ENCODE measurements at places on chromosomes 12 and 14.

DNA sequence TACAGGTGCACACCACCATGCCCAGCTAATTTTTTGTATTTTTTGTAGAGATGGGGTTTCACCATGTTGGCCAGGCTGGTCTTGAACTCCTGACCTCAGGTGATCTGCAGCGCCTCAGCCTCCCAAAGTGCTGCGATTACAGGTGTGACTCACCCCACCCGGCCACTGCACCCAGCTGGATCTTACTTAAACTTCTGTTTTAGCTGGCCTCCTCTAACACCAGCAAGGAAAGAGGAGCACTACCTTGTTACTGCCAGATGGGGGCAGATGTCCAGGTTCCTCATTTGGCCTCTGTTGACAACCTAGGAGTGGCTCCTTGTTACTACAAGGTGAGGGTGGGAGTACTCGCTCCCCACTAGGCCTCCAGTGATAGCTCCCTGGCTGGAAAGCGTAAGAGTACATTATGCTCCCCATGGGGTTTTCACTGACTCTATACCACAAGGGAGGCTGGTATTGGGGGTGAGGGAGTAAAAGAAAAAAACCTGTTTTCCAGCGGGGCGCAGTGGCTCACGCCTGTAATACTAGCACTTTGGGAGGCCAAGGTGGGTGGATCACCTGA, 13.2 kb upstream of the ARF6 start:
- no peak for DNase-seq

- DNase-seq, result no peak
Measured at GRCh38 chr12:121494093-121494787, 86.6 kb downstream of the KDM2B start.

DNA sequence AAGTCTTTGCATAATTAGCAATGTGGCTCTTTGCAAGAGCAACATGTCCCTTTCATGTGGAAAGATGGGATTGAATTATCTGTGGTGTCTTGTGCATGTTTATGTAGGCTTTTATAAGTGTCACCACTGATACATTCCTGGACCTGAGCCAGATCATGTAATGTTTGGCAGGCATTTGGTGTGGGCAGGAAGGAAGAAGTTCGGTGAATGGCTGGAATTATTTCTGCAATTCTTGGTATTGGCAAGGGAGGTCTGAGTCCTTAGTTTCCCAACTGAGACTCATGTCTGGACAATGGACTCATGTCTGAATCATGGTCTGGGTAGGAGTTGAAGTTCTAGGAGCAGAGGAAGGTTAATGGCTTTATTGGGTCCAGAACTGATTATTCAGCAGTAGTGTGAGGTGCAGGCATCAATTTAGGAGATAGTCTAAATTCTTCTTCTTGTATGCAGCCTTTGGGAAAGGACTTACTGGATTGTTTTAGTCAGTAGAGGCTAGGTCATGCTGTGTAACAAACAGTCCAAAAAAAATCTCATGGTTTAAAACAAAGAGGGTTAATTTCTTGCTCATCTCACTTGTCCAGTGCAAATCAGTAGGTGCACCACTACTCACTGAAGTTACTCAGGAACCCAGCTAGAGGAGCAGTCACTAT, 186.5 kb upstream of the LHX5 start:
- no peak for DNase-seq

- no peak for DNase-seq
Measured at GRCh38 chr12:68235576-68235975, 10.0 kb upstream of the IL26 start.

GRCh38 chr12:132837693-132838409, 9.2 kb upstream of the GOLGA3 start:
- DNase-seq, result no peak

GRCh38 chr12:13499008-13499407, 302.5 kb downstream of the EMP1 start:
- DNase-seq, result no peak

DNA sequence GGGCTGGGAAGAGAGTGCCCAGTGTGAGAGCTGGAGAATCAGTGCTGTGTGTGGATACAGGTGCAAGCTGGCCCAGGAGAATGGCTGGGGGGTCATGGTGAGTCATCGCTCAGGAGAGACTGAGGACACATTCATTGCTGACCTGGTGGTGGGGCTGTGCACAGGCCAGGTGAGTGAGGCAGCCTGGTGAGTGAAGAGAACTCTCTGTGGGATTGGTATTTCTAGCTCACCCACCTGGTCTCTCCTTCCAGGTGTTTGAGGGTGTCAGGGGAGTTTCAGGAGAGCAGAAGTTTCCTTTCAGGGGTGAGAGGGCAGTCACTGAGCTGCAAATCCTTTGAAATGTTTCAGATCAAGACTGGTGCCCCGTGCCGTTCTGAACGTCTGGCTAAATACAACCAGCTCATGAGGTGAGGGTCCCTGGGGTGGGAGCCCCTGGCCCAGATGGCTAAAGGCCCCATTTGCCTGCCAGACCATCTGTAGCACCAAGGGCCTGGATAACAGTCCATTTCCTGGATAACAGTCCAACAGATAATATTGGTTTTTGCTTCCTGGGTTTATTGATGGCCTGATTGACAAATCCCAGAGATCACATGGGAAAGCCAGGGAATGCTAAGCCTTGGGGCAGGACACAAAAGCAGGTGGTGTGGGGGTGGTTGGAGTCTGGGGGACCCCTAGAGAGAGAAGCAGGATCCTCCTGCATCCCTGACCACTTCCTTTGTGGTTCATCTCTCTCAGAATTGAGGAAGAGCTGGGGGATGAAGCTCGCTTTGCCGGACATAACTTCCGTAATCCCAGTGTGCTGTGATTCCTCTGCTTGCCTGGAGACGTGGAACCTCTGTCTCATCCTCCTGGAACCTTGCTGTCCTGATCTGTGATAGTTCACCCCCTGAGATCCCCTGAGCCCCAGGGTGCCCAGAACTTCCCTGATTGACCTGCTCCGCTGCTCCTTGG, 5.5 kb upstream of the ATN1 start:
- DNase-seq, result no peak

DNA sequence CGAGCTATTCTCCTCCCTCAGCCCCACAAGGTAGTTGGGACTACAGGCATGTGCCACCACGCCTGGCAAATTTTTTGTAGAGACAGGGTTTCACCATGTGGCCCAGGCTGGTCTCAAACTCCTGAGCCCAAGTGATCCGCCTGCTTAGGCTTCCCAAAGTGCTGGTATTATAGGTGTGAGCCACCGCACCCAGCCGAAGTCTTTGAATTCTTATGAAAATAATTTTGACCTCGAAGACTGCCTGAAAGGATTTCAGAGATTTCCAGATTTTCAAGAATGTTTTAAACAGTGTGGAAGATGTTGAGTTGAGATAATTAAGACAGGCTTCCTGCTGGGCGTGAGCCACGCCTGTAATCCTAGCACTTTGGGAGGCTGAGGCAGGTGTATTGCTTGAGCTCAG, 5.0 kb downstream of the PSMA3 start:
- no peak for DNase-seq

DNA sequence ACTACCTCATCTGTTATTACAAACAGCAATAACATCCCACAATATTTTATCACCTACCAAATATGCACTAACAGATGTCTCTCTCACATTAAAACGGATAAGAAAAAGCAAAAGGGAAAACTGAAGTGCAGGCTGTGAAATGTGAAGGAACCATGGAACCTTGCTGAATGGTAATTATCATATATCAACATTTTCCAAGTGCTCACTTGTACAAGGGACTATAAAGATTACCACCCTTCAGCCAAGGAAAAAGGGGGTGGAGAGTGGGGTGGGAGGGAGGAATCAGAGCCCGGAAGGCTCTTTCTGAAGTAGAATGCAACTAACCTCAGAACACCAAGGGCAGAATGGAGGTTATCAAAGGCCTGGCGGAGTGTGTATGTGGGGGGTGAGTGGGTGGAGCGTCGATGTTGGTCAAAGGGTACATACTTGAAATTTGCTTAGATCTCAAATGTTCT, 1.2 kb downstream of the SNX6 start:
- DNase-seq, result no peak

DNA sequence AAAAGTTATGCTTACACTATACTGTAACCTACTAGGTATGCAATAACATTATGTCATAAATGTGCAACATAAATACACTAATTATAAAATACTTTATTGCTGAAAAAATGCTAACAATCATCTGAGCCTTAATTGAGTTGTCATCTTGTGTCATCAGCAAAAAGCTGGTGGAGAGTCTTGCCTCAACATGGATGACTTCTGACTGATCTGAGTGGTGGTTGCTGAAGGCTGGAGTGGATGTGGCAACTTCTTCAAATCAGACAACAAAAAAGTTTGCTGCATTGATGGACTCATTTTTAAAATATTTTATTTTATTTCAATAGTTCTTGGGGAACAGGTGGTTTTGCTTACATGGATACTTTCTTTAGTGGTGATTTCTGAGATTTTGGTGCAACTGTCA, 93.9 kb upstream of the AMN1 start:
- DNase-seq, result no peak
